Right cardiac atrium (tissue), 5 donors: ENCODE measurements at places on chromosomes 5 and 9. TPM values are rescaled to one million over a fixed set of nuclear protein-coding genes. Genes with fewer than 3 reads are reported as not detected.
A peak's percentile ranks its signal among the peaks of the same experiment; 100 is the strongest.

GRCh38 chr9:132381966-132382541 lies 24.6 kb downstream of the TTF1 start:
- no peak for DNase-seq

GRCh38 chr9:75866273-75866871 lies 24.1 kb upstream of the PCSK5 start:
- no peak for DNase-seq

- DNase-seq = no peak
Observed at GRCh38 chr5:133425222-133425621, 187.1 kb downstream of the FSTL4 start.

GRCh38 chr9:103990311-103990710 lies 103.8 kb upstream of the SMC2 start:
- no peak for DNase-seq

- DNase-seq = no peak
Observed at GRCh38 chr5:93164690-93165089, 416.3 kb downstream of the NR2F1-AS1 start.

- no peak for DNase-seq
Observed at GRCh38 chr5:179256328-179257175, 88.7 kb downstream of the ADAMTS2 start.

DNA sequence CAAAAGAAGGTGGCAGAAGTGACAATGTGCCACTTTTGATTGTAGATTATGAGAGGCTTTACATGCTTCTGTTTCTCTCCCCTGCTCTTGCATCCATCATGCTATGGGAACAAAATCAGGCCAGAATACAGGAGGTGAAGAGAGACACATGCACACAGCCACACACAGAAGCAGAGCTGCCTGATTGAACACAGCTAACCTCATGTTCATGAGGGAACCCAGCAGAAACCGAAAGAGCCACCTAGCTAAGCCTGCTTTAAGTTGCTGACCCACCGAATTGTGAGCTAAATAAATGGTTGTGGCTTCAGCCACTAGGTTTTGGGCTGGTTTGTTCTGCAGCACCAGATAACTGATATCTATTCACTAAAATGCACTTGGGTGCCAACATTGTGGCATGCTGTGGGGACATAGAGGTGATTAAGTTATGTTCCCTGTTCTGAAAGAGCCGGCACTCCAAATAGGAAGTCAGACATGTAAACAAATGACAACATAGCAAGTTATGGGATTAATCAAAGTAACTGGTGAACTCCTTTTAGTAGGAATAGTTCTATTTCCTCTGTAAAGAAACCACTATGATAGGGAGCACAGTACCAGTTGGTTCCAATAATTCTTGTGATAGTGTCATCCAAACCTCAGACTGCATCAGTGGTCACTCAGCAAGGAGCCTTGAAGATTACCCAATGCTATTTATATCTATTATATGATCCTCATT lies 93.6 kb upstream of the TNC start:
- no peak for DNase-seq

Gene TMEM174
- total RNA-seq = not detected

Gene ZNF618
- total RNA-seq = 2.7 TPM

DNA sequence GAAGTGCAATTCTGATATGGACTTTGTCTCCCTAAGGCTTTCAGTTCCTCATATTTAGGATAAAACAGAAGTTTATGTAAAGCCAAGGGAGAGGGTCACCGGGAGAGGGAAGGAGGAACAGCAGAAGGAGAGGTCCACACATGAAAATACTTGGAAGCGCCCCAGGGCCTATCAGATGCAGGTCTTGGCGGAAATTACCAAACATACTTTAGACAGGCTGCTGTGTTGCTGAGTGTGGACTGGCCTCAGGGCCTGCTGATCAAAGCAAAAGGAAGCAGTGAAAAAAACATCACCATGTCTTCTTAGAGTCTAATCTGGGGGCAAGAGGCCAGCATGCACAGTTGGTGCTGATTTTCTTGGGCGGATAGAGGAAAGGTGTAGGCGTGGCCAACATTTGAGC lies 14.1 kb upstream of the NTRK2 start:
- no peak for DNase-seq

DNA sequence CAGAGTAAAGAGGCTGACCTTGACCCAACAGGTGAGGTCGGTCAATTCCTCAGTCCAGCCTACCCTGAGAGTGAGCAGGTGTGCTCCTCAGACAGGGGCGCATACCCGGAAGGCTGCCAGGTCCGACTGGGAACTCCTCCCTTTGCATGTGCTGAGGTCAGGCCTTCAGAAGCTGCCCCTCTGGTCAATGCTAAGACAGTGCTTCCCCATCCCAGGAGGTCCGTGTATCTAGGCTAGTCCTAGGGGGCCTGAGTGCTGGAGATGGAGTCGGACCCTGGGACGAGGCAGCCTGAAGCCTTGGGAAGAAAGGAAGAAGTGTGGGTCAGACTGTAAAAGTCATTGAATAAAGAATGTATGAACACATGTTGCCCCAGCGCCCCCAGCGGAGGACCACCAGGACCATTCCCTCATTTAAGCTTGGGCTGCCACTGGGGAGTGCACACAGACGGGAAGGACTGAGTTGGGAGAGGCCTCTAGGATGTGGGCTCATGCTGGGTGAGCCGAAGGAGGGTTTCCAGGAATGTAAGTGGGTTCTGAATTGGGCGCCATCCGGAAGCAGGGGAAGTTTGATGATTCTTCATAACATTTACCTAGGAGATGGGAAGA lies 41.0 kb upstream of the GFPT2 start:
- peak; percentile 35 for DNase-seq

Gene MRPL41
- total RNA-seq = 186 TPM

- no peak for DNase-seq
Observed at GRCh38 chr5:115022303-115022702, 147.4 kb downstream of the TRIM36 start.

Gene LCP2
- total RNA-seq = 7.2 TPM
